IMR-90 (cell line): ENCODE measurements at places on chromosomes 2 and 18.

DNA sequence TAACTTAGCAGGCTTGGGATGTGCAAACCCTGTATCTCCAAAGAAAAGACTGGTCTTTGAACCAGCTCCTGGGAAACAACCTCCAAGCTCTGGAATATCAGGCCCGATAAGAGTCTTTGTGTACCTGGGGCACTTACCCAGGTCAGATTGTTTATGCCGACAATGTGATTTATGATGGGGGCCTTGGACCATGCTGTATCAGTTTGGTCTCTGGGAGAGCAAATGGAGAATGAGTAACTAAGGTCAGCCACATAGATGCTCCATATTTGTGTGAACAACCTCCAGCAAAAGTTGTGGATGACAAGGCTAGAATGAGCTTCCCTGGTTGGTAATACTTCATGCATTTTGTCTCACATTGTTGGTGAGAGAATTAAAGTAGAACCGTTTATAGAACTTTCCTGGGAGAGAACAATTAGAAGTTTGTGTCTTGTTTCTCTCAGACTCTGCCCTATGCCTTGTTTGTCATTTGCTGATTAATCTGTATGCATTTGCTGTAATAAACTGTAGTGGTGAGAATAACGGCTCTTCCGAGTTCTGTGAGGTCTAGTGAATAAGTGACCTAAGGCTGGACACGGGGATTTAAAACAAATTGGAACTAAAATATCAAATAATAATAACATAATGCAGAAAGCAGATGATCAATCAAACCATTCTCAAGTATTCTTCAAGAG, 259.1 kb downstream of the XIRP2 start:
- DNase-seq: no peak

DNA sequence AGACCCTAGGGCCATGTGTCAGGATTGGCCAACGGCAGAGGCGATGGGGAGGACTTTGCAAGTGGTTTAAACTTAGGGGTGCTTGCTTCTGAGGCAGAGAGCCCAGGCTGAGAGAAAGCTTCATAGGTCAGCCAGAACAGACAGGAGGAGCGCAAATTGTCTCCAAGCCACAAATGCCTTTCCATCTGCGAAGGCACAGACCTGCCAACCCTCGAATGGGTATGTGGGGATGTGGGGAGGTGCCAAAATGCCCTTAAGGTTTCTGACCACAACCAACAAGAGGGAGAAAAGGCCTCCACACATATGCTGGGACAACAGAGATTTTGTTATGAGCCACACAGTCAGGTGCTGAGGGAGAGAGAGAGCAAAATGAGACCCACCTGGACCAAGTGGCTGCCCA, 283.6 kb downstream of the CYP26B1 start:
- DNase-seq: no peak

DNA sequence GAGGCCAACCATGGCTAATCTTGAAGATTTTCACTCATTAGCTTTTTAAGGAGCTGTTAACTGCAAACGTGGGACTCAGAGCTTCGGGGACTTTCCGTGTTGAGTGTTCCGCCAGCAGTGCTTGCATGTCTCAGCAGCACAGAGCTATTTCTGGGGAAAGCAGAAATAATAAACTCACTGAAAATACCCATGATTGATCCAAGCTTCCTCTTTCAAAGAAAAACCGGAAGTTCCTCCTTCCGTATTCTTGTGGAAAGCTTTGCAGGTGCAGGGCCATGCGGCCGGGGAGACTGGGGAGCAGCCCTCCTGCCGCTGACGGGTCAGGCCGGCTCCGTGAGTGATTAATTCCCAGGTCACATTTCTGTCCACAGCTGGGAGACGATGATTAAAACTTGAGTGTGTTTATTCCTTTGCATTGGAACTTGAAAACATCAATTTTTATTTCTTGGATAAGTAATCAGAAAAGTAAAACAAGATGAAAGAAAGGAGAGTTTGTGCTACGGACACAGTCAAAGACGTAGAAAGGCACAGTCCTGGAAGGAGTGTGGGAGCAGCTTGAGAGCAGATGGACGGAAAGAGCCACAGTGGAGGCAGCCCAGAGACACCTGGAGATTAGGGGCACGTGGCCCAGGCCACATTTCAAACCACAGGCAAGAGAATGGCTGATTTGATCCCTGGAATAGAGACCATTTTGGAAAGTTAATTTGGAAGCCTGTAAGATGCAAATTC, 54.2 kb upstream of the CTDP1 start:
- peak; percentile 8 for DNase-seq

DNA sequence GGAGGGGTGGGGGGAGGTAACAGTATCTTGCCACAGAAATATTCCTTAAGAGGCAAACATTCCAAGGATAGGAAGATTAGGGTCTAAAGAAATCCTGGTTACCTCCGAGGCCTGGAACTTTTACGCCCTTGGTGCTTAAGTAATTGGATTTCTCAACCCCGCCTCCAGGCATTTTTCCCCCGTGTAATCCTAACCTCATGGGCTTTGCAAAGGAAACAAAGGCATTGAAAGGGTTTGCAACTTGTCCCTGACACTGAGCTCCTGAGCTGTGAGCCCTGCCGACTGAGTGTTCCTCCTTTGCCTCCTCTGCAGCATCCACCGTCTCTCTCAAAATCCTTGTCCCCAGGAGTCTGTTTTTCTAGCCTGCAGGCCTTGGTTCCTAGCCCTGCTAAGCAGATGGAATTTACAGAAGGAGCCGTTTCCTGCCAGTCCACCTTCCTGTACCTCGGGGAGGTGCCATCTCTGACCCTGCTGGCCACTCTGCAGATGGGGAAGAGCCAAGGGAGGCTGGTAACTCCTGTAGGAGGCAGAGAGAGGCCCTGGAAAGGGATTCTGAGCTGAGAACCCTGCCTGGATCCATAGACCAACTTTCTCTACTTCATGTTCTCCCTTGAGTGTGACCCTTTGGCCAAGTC, 24.2 kb downstream of the TET3 start:
- no peak for DNase-seq

- DNase-seq: peak; percentile 38
Observed at GRCh38 chr2:231212329-231212845, 14.0 kb downstream of the ARMC9 start.

DNA sequence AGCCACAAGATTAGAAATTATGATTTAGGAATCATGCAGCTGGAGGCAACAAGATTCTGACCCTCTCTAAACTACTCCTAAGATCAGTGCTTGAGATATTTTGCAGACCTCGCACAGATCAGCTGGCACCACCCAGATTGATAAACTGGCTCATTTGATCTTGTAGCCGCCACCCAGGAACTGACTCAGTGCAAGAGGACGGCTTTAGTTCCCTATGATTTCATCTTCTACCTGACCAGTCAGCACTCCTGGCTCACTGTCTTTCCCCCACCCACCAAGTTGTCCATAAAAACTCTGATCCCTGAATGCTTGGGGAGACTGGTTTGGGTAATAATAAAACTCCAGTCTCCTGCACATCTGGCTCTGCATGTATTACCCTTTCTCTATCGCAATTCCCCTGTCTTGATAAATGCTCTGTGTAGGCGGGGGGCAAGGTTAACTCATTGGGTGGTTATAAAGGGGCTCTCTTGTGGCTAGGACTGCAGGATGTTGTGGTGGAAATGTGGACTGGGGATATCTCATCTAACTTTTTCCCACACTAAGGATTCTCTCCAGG, 96.1 kb downstream of the ARL6IP6 start:
- DNase-seq: no peak
